Esophagus squamous epithelium (tissue), 5 donors: ENCODE measurements at places on chromosomes 4 and X.

DNA sequence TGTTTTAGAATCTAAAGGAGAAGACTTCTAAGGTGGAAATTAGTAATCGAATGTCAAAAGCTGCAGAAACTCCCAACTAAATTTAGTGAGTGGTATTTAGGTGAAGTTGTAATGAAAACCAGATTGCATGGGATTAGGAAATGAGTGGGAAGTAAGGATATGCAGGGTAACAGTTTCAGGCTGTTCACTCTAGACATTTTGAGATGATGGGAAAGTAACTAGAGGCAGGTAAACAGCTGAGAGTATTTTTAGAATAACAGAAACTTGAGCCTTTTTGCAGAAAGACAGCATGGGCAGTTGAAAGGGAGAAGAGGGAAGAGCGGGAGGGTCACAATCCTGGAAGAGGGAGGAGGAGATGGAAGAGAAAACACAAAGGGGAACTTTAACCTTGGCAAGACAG lies 12.7 kb downstream of the SPRY1 start:
- DNase-seq = no peak

GRCh38 chr4:6812766-6813165 lies 30.2 kb downstream of the KIAA0232 start:
- DNase-seq = no peak

- no peak for DNase-seq
Measured at GRCh38 chr4:158998624-158999023, 104.3 kb upstream of the RAPGEF2 start.

DNA sequence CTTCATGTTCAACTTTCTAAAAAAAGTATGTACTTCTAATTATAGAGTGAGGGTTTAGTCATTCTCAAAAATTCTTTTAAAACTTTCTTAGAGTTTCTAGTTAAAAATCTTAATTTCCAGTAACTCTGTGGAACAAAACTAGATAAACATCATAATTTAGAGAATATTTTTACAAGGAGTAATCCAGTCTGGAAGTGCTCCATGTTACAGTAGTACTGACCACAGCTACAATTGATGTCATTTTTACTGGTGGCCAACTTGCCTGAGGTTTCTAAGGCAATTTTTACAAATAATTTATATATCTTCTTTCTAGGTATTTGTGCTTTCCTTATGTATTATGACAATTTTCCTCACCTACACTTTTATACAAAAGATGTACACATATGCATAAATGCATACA lies 490.4 kb downstream of the CENPC start:
- no peak for DNase-seq

DNA sequence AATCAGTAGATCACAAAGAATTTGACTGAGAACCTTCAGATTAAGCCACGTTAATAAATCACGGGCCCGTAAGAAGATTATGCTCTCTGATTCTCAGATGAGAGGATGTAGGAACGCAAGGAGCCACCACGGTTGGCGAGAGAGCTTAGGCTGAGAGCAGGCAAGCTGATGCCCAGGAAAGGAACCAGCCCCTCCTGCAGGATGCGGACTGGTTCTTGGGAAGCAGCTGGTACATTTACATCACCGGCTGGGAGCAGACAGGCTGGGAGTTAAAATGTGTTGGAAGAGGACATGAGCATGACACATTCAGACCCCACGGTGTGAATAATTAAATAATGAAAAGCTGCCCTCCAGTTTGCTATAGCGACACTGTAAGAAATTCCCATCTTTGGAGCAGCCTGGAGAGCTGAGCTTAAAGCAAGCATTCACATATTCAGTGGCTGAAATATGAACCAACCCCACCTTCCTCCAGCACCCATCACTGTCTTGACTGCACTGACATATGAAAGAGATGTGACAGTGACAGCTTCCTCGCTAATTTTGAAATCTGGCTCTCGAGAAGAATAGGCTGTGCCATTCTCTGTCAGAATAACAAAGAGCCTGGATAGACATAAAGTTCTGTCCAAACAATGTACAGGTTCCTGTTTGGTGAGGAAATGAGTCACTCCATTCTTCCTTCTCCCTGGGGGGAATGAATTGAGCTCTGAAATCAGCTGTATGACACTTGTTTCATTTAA lies 33.1 kb downstream of the LNX1 start:
- DNase-seq = no peak

DNA sequence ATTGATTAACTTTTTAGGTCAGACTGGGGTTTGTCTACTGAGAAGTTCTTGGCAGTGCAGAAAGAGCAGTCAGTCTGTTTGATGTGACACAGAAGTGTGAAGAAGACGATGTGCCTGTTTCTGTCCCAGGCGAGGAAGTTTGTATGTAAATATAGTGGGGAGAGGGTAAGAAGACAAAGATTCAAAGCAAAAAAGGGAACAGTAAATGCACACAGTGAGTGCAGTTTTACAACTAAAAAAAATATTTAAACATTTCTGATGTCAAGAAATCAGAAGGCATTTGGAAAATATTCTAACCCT lies 264.9 kb downstream of the RAPGEF2 start:
- DNase-seq = no peak

- DNase-seq = no peak
Measured at GRCh38 chrX:118655561-118656246, 71.7 kb upstream of the IL13RA1 start.

GRCh38 chr4:4392501-4393183 lies 5.7 kb downstream of the NSG1 start:
- DNase-seq = no peak

DNA sequence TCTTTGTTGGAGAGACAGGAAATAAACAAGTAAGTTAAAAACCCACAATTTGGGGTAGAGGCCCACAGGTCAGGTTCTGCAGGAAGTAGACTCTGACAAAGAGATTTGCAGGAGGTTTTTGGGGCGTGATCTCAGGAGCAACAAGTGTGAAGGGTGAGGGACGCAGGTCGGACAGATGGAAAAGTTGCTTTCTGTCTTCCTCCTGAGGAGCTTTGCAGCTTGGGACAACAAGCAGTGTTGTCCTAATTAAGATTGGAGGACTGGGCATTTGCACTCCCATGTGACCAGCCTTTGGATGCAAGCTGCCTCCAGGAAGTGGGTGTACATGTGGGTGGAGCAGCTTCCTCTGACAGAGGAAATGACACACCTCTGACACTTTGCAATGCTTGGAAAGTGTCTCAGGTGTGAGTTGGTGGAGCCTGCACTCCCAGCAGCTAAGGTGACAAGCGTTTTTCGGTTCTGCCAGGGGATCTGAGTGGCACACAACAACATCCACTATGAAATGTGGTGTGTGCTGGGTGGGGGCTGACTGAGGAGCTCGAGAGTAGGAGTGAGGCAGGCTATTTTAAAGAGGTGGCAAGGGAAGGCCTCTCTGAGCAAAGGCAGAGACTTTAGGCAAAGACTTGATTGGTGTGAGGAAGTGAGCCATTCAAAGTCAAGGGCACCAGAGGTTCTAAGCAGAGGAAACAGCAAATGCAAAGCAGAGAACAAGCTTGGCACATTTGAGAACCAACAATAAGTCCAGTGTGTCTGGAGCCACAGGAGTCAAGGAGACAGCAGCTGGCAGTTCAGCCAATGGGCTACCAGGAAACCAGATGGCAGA lies 339.8 kb upstream of the GATB start:
- no peak for DNase-seq

DNA sequence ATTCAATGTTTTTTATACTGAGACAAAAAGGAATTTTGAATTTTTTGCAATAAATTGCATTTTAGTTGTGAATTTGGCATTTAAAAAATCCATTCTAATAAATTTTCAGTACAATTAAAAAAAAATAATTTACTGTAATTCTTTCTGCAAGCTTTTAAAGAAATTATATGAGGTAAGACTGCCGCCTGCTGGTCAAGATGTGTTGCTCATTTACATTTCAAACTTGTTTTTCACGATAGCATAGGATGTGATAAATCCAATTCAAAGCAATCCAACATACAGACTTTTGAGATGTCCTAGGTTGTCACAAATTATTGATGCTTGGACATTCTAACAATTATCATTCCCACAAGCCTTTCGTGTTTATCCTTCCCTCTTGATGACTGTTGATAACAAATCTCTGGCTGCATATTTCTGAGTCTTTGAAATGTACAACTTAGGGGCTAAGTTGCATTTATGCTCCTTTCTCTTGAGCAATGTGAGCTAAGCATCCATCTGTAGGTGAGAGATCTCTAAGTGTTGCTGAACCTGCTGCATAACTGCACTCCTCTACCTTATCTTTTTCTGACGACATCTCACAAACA lies 21.7 kb upstream of the MFAP3L start:
- DNase-seq = no peak

DNA sequence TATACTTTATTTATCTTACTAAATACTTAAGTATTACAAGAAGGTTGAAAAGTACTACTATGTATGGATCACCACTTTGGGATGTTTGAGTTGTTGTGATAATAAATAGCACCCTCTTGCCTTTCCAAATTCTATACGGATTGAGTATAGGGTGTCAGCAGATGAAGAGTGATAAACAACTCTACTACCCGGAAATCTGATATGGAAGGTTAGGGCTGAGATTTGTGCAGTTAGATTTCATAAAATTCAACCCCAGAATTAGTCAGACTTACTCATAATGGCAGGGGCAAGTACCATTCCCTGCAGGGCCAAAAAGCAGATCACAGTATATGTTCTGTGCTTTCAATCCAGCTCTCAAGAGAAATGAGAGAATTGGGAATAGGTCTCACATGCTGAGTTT lies 1008.9 kb upstream of the PCDH7 start:
- DNase-seq = no peak
